ENCODE measurements at places on chromosomes 5 and 9. TPM values are rescaled to one million over a fixed set of nuclear protein-coding genes. Genes with fewer than 3 reads are reported as not detected.

GRCh38 chr9:75889977-75890471 is 449 bp upstream of the PCSK5 start:
- H3K27ac ChIP-seq, result no peak overlapping the region
- no peak for DNase-seq
- peaks cover 29% of the 10 kb centered on the region for H3K4me1 ChIP-seq
- no peaks in the 10 kb centered on the region for H3K36me3 ChIP-seq

DNA sequence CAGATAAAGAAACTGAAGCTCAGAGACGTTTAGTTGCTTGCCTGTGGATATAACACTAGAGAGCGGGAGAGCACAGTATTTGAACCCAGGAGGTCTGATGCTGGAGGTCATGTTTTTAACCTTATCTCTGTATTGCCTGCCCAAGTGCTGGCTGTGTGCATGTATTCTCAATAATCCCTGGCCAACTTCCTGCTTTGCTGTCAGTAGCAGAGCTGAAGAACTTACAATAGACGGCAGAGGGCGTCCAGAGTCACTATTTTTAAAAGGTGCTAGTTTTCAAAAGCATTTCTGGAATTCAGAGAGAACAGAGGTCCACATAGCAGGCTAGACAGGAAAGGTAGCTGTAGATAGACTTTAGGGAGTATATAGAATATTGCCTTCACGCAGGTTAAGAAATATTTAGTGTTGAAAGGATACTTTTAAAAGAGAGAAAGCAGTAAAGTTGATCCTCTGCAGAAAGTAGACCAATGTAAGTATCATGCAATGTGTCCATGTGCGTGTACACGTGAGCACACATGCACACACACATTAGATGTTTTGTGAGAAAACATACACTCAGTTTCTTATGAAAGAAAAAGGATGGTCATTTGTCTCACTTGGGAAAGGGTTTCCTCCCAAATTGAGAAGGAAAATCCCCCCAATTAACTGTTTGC is 46.3 kb downstream of the PTCD2 start:
- H3K4me3 ChIP-seq, result no peak overlapping the region
- H3K4me1 ChIP-seq, result no peaks in the 10 kb centered on the region
- peak; percentile 69 for DNase-seq
- peaks cover 8% of the 10 kb centered on the region for H3K36me3 ChIP-seq
- H3K27me3 ChIP-seq, result no peaks in the 10 kb centered on the region
- H3K27ac ChIP-seq, result no peak overlapping the region

DNA sequence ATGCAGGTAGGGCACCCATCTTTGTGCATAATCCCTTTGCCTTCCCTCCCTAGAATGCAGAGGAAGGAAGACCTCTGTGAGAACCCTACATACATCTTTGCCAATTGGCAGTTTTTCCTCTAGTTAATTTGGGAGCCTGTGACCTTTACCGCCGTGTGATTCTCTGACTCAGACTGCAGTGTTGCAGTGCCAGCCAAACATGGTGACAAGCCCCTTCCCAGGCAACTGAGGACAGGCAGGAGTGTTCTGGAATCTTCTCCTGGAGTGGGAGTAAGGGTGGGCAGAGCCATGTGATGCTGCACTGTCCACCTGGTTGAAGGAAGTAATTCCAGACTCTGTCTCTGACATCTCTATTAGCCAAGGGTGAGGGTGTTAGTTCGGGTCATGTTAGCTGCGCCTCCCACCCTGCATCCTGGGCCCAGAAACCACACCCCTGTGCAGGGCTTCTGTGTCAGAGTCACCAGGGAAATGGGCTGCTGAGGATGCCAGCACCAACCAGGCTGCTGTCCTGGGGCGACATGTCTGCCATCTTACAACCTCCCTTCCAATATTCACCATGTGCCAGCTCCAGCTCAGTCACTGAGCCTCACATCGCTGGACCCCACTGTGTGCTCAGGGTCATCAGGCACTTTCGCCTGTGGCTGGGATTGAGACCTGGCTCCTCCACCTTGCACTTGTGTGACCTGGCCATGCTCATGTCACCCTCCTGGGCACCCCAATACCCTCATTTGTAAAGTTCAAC is 21.8 kb downstream of the KCNIP1 start:
- H3K4me1 ChIP-seq, result no peaks in the 10 kb centered on the region
- no peaks in the 10 kb centered on the region for H3K36me3 ChIP-seq
- no peak overlapping the region for H3K27ac ChIP-seq
- no peak overlapping the region for H3K4me3 ChIP-seq

- H3K36me3 ChIP-seq, result no peaks in the 10 kb centered on the region
- H3K4me1 ChIP-seq, result peaks cover 2% of the 10 kb centered on the region
- no peak overlapping the region for H3K4me3 ChIP-seq
- no peaks in the 10 kb centered on the region for H3K27me3 ChIP-seq
These were observed 226.1 kb downstream of the NR3C1 start for GRCh38 chr5:143177263-143177983.

GRCh38 chr5:178116143-178116885 is 3.0 kb downstream of the N4BP3 start:
- H3K4me3 ChIP-seq, result peak overlapping the region; percentile 76
- DNase-seq, result peak; percentile 94
- peaks cover 80% of the 10 kb centered on the region for H3K4me1 ChIP-seq
- H3K27ac ChIP-seq, result peak overlapping the region; percentile 89
- no peaks in the 10 kb centered on the region for H3K27me3 ChIP-seq
- H3K36me3 ChIP-seq, result no peaks in the 10 kb centered on the region

The GABRA6 gene
- total RNA-seq, result not detected

The HINT2 gene
- total RNA-seq, result 29.7 TPM

The NRARP gene
- total RNA-seq, result 11.5 TPM

The TRAF1 gene
- 12.2 TPM for total RNA-seq

The FRMPD1 gene
- total RNA-seq, result not detected

The CSF1R gene
- total RNA-seq, result 1.5 TPM
